ENCODE measurements at places on chromosomes 1 and 21. TPM values are rescaled to one million over a fixed set of nuclear protein-coding genes. Genes with fewer than 3 reads are reported as not detected.

GRCh38 chr1:212946872-212947271 is 3.5 kb upstream of the VASH2 start:
- no peak for DNase-seq

The UCHL5 gene
- total RNA-seq, result 27.5 TPM

DNA sequence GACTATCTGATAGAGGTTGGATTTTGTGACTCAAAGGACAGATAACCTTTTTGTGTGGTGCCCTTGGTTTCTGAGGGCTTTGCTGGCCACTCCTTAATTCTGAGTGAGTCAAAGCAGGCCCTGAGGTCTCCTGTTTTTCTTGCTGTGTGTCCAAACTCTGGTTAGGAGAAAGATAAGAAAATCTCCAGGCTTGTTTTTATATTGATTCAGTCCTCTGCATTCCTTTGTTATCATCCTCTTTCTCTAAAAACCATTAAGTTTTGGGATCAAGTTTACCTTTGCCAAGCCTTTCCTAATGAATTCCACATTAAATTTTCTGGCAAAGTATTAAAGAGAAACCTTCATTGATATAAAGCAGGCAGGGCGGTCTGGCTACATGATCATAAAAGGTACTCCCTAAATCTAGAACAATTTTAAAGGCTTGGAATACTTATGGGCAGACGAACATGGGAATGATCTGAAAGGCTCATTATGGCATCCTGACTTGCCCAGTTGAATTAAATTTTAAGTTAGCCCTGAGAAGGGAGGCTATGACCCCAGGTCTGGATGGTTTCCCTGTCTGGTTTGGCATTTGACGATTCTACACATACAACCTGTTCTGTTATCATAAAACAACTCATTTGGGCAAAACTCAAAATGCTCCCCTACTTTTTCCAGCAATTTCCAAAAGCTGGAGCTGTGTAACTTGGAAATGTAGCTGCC is 20.8 kb downstream of the ZBTB8B start:
- DNase-seq, result no peak

DNA sequence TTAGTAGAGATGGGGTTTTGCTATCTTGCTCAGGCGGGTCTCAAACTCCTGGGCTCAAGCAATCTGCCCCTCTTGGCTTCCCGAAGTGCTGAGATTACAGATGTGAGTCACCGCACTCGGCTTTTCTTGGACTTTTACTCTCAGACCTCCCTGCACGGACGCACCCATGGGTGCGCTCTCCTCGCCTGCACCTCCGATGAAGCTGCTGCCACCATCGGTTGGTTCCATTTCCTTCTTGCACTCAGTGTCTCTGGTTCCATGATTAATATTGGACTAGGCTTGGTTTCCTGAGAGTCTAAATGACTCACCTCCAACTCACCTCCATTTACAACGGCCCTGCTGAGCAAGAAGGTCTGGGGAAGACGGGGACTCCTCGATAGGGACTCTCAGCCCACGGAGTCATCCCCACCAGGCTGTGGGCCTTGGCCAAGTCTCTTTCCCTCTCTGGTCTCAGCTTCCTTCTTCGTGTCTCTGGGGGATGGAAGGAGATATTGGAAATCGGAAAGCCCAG is 6.7 kb upstream of the TNFRSF8 start:
- no peak for DNase-seq

- no peak for DNase-seq
These were observed 276.4 kb upstream of the PLXNA2 start for GRCh38 chr1:208520438-208521099.

DNA sequence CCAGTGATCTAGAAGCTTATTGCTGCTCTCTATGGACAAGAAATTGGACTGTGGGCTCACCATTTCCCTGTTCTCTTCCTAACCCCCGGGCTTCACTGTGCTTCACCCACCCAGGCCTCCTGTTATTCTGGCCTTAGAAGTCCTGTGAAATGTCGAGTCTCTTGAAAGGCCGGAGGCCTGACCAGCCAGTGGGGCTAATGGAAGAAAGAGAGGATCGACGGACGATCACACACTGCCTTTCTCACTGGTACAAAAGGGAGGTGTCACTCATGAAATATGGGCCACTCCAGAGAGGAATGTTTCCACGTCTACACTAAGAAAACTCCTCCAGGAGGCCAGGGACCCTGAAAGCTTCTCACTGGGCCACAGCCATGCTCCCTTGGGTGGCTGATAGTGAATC is 36.1 kb downstream of the CACNA1S start:
- no peak for DNase-seq

DNA sequence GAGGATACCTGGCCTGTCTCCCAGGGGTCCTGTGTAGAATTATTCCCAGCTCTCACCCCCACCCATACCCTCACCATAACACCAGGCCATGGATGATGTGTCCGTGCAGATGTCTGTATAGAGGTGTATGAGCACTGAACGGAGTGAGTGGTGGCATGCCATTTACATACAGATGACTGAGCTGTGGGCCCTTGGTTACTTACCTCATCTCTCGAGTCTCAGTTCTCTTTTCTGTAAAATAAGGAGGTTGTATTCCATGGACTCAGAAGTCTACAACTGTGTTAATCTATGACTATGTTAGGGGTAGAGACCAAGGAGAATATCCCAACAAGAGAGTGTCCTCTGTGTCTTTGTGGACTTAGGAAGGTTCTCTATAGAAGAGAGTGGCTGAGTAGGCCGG is 65.6 kb upstream of the CD1D start:
- DNase-seq, result no peak

DNA sequence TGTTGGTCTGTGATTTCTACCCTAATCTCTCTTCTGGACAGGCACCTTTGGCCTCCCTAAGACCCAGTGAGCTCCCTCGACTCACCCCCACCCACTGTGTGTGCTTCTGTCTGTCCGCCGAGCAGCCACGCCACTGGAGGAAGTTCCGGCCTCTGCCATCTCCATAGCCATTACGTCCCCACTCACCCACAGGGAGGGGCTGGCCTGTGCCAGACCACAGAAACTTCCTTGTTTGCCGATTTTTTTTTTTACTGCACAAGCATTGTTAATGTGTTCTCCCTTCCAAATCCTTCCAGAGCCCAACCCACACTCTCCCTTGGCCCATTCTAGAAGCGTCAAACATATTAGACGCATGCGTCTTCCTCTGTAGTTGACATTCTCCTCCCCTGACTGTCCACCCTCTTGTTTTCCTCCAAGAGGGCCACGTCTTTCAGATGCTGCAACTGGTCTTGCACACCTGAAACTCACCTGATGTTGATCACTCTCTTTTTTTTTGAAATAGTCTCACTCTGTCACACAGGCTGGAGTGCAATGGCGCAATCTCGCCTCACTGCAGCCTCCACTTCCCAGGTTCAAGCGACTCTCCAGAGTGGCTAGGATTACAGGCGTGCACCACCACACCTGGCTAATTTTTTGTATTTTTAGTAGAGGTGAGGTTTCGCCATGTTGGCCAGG is 72.3 kb downstream of the EVA1C start:
- no peak for DNase-seq

GRCh38 chr1:173489149-173489600 is 12.0 kb downstream of the PRDX6 start:
- DNase-seq, result no peak

GRCh38 chr1:151133018-151133806 is 13.2 kb downstream of the SEMA6C start:
- DNase-seq, result peak; percentile 81

GRCh38 chr1:160756849-160757201 is 17.8 kb downstream of the SLAMF7 start:
- no peak for DNase-seq

The FCGR1A gene
- 9.3 TPM for total RNA-seq

- no peak for DNase-seq
These were observed 12.1 kb downstream of the AZIN2 start for GRCh38 chr1:33093004-33093403.

- no peak for DNase-seq
These were observed 69.1 kb downstream of the HSF2BP start for GRCh38 chr21:43590194-43590593.

DNA sequence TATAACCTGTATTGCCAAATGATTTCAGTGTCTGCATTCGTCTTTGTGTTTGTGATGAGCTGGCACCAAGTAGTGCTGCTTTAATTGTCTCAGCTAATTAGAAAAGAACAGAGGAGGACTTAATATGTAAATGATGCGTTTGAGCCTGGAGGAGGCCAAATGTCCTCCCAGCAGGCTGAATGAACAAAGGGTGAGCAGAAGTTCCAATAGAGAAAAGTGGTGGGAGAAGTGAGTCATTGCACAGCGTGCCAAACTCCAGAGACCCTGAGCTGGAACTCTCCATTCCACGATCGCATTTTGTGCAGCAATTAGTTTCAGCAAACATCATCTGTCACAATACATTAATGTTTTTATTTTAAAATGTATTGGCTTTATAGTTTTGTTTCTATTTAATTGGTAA is 17.9 kb downstream of the ETV3L start:
- DNase-seq, result no peak

GRCh38 chr1:167723707-167724323 is 2.0 kb downstream of the MPZL1 start:
- no peak for DNase-seq

GRCh38 chr1:23420778-23421177 is 3.8 kb downstream of the TCEA3 start:
- DNase-seq, result no peak

The CFHR4 gene
- total RNA-seq, result not detected
